ENCODE measurements at places on chromosomes 6 and 20.
A peak's percentile ranks its signal among the peaks of the same experiment; 100 is the strongest.

DNA sequence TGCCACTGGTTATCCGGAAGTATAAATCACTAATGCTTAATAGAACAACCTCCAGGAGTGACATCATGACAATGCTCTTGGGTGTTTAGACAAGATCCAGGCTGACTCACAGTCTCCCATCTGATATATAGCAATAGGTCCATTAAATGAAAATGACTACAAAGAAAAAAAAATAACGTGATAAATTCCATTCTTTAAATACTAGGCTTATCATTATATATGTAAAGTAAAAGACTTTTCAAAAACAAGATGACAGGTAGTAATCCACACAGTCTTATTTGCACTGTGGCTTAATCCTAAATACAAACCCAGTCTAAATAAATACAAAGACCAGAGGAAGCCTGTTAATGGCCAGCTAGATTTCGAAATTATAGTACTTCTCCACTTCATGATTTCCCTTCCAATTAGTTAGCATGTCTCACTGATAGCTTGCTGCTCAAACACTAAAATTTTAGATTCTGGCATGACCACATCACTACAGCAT, 149.1 kb upstream of the BEND3 start:
- DNase-seq = peak; percentile 46

DNA sequence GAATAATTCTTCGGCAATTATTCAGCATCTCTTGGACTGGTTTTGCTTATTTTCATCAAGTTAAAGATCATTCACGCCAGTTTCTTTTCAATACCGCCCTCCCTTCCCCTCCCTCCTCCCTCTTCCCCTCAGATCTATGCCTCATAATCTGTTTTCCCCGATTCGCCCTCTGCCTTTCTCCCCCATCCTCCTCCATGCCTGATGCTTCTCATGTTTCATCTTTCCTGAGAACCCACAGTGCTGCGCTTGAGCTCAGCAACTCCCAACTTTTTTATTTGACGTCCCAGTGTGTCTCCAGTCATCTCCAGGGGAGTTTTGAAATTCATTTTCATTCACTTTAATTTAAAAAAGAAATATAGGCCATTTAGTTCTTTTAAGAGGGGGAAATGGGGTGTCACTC, 142.7 kb downstream of the PTPRT start:
- DNase-seq = no peak

- no peak for DNase-seq
Observed at GRCh38 chr20:42319252-42320013, 701.3 kb upstream of the CHD6 start.

DNA sequence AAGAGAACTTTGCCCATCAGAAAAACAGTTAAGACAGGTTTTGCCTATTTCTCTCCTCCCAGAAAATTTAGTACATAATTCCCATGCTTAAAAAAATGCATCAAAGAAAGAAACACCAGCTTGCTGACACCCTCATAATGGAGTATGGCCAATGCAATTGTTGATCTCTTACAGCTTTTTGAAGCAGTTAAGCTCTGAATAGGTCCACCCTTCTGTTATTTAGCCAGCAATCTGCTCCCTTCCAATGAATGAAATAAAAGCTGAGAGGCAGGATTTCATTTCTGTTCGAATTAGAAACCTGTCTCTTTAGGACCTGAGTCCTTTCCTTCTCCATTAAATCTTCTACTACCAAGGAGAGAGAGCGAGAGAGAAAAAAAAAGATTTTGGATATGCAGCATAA, 288.7 kb downstream of the RNF144B start:
- no peak for DNase-seq

DNA sequence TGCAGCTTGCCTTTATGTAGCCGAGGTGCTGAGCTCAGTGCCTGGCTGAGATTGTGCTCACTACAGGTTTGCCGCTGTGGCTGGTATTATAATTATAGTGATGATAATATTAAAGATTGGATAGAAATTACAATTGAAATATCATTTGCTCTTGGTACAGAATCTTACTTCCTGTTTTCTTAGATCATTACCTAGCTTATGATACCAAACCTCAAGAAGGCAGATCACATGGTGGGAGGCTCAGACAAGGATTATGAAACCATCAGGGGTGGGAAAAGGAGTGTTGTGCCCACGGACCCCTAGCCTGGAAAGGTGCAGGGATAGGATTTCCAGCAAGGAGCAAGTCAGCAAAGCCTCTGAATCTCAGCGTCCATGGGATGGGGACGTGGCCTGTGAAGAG, 70.6 kb downstream of the IGF2R start:
- DNase-seq = no peak

- DNase-seq = no peak
Observed at GRCh38 chr6:165484178-165484889, 174.9 kb upstream of the C6orf118 start.

DNA sequence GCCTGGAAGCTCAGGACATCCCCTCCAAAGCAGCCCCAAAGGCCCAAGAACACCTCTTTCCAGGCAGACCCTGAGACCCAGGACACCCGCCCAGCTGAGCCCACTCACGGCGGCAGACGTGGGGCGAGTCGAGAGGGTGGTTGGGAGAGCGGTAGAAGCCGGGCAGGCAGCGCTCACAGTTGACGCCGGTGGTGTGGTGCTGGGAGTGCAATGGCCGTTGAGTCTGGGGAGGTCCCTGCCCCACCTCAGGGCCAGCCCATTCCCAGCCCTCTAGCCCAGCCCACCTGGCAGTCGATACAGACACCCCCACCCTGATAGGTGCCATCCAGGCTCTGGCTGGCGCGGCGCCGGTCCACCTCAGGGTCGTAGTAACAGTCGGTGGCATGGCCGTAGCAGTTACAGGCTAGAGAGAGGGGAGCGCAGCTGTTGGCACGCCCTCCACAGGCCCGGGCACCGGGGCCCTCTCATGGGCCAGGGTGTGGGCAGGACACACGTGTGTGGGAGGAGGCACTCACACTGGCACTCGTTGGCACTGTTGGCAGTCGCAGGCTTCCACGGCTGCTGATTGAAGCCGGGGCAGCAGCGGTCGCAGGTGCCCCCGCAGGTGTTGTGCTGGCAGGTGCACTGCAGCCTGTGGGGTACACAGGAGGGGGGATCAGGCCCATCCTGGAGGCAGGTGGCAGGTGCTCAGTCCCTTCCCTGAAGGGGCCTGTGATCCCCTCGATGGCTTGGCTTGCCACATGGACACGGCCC, 20.5 kb downstream of the LAMA5 start:
- DNase-seq = no peak
